ENCODE measurements at places on chromosomes 5 and 9. TPM values are rescaled to one million over a fixed set of nuclear protein-coding genes. Genes with fewer than 3 reads are reported as not detected.

ECSCR gene
- total RNA-seq: 1.2 TPM

BTNL3 gene
- 0.10 TPM for total RNA-seq

TCOF1 gene
- 55.5 TPM for total RNA-seq

ADGRV1 gene
- total RNA-seq: 0.12 TPM

MACIR gene
- total RNA-seq: 6.0 TPM

GABBR2 gene
- total RNA-seq: not detected

BOD1 gene
- 24.1 TPM for total RNA-seq

FCN2 gene
- not detected for total RNA-seq

SMIM3 gene
- 24.7 TPM for total RNA-seq

PRRT1B gene
- total RNA-seq: not detected

GRCh38 chr9:38651400-38652042 lies 31.1 kb upstream of the ANKRD18A start:
- DNase-seq: peak; percentile 8

DNA sequence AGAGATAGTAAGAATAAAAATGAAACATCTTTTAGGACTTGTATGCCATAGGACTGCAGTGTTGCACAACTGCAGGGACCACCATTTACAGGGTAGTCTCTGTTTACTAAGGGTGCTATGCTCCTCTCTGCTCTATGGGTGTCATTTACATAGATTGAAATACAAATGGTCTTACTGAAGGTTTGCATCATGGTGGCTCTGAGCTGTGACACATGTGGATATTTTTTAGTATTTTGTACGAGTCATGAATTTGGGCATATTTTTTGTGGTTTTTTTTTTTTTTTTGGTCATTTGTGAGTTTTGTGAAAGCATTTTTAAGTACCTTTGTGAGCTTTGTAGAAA lies 47.4 kb downstream of the CSNK1G3 start:
- DNase-seq: no peak

DNA sequence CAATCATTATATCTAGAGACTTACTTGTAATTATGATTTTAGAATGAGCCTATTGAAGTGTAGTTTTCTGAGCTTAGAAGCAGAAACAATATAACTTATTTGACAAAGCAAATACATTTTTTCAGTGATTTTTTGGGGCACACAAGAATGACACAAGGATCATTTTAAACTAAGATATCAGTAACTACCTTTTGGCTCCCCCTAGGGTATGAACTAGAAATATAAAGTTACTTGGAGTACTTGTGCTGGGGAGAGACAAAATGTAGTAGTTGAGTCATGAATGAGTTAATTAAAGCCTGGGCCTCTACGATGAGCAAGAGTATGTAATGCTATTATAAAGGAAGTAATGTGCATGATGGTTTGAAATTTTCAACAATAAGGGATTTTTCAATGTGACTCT lies 1244.1 kb upstream of the ACO1 start:
- DNase-seq: no peak

GRCh38 chr5:132417010-132417439 lies 47.5 kb downstream of the SLC22A5 start:
- DNase-seq: no peak

DNA sequence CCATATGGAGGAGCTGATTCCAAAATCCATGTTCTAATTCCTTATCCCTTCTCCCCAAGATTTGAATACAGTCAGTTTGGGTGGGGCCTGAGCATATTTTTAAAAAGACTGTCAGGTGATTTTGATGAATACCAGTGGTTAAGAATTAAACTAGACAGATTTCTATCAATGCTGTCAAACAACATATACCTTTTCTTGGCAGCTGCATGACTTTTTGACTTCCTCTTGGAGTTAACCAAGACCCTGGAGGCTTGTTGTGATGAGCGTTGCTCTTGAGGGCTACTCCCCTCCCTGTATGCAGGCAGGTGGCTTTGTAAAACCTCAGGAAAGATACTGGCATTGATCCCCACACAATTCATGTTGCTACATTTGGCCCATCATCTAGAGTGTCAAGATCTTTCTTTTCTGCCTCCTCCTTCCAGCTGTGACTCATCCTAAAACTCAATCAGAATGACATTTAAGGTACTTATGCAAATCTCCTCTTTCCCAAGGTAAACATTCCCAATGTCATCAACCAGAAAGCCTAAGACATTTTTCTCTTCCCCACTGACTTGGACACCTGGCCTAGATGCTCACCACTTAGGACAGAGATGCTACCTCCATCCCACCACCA lies 61.7 kb downstream of the PPP2R2B start:
- no peak for DNase-seq

DNA sequence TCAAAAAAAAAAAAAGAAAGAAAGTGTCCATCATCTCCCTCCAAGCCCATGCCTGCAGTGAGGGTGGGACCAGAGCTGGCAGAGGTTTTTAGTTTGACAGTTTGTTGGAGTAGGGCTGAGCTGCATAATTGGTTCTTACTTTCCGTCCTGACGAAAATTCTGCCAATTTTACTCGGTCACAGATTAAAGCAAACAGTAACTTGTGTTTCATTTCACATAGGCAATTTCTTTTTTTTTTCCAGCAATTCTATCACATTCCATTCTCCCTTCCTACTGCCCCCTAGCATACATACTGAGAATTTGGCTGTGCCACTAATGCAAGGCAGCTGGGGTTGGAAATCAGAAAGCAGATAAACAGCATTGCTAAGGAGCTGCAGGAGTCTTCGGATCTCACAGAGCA lies 132.4 kb downstream of the FRMD3 start:
- DNase-seq: no peak

- no peak for DNase-seq
These were observed 30.6 kb upstream of the SPINK5 start for GRCh38 chr5:148033134-148033533.

DNA sequence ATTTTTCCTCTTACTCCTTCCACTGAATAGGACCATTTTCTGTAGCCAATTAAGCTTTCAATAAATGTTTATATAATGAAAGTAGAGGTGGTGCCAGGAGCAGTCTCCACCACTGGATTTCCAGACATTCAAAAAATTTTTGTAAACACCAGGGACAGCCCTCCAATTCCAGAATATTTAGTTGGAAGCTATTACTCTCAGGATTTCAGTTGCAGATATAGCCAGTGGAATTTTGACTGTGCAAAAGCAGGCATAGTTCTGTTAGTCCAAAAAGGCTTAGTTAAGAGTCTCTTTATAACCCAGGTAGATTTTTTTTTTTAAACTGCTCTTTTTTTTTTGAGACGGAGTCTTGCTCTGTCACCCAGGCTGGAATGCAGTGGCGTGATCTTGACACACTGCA lies 138.1 kb upstream of the DMRT1 start:
- DNase-seq: no peak

DNA sequence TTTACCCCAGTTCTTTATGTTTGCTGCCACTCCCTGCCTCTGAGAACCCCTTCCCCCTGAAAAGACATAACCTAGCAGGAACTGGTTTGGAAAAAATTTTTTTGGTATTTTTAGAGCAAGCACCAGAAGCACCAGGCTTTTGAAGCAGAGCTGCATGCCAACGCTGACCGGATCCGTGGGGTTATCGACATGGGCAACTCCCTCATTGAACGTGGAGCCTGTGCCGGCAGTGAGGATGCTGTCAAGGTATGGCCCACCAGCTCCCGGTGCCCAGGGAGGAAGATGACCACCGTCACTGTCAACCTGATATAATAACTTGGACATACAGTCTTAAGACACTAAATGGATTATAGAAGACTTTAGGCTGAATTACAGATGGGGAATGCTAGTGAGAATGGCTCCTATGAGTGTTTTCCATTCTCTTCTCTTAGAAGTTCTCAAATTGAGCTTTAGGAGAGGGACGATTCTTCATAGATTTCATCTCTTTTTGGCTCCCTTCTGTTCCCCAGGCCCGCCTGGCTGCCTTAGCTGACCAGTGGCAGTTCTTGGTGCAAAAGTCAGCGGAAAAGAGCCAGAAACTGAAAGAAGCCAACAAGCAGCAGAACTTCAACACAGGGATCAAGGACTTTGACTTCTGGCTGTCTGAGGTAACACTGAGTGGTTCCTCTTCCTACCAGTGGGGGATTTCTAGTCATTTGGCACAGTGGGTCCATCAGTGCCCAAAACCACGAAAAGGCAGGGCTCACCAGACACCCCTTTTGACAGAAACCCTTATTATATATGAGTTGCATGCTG lies 44.9 kb downstream of the DYNC2I2 start:
- no peak for DNase-seq

GRCh38 chr5:5658226-5658625 lies 235.7 kb downstream of the ICE1 start:
- no peak for DNase-seq

DNA sequence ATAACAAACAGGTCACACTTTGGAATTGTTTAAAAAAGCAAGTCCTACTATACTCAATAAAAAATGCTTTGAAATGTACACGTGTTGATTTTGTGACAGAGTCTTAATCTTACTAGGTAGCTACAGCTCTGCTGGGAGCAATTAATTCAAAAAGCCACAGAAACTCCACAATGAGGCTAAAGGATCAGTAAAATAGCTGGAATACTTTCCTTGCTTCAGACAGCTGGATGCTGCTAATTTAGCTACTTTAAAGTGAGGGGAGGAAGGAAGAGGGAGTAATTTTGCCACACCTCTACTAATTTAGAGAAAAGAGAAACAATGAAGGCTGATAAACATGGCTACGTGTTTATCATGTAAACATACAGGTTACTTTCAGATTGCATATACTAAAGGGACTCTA lies 927.6 kb upstream of the DMAC1 start:
- no peak for DNase-seq

- DNase-seq: peak; percentile 47
These were observed 21.6 kb downstream of the SH3GLB2 start for GRCh38 chr9:129006328-129007034.

- DNase-seq: no peak
These were observed 66.5 kb downstream of the DTWD2 start for GRCh38 chr5:118921866-118922265.

DNA sequence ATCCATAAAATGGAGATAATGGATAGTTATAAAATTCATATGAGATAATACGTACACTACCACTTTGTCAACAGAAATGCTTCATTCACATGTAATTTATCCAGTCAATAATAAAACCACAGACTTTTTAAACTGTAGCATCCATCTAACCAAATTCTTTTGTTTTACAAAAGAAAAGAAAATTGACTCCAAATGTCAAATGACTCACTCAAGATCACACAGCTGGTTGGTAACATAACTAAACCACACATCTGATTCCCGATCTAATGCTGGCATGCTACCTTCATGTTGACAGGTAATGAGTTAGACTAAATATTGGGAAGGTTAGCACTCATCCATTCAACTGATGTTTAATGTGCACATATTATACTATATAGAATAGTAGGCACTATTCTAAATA lies 4.9 kb downstream of the FRMD3 start:
- no peak for DNase-seq

DNA sequence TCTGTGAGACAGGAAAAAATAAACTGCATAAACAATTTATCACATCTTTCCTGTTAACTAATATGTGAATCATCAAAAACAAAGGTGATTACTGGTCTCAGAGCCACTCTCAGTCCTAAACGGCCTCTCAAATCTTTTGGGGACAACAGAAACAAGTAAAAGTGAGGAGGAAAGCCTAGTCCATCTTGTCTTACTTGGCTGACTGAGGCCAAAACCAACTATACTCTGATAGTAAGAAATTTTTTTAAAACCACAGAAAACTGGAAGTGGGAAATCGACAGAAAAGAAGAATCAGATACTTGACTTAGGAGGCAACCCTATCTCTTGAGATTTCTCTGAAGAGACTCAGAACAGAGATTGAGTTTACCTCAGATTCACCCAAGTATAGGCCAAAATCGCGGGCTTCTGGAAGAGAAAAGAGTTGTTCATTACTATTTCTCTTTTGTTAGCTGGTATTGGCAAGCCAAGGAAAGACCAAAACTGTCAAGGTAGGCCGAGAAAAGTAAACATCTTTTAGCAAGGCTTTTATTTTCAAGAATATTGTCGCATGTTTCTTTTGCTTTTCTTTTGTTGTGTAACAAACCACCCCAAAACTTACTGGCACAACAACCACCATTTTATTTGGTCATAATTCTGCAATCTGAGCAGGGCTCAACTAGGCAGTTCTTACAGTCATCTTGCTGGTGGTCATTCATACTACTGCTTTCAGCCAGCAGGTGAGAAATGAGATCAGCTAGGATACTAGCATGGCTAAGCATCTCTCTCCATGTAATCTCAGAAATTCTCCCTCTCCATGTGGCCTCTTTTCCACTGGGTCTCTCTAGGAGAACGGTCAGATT lies 46.1 kb downstream of the RFX3 start:
- DNase-seq: no peak

- no peak for DNase-seq
These were observed 142.2 kb upstream of the ZNF366 start for GRCh38 chr5:72649449-72649848.

GRCh38 chr5:65047948-65048690 lies 279.4 kb downstream of the CWC27 start:
- no peak for DNase-seq

- no peak for DNase-seq
These were observed 2.4 kb downstream of the BICD2 start for GRCh38 chr9:92762196-92762595.

DNA sequence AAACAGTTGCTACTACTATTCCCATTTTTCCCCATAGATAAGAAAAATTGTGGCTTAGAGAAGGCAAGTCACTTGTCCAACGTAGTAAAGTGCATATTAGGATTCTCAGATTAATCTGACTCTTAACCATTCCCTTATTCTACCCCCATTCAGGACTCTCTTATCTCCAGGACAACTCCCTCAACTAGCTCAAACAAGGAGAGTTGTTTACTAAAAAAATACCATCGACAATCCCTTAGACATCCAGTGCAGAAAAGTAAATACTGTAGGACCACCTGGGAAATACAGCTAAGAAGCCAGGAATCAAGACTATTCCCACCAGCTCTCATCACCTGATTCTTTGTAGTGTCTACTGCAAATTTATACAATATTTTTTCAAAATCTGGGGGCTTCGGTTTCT lies 9.4 kb upstream of the GRAMD2B start:
- no peak for DNase-seq

- no peak for DNase-seq
These were observed 4.0 kb downstream of the LPCAT1 start for GRCh38 chr5:1519631-1520210.

GRCh38 chr9:17135295-17136160 lies 688 bp downstream of the CNTLN start:
- no peak for DNase-seq

- no peak for DNase-seq
These were observed 617.6 kb downstream of the TLR4 start for GRCh38 chr9:118321788-118322187.

- DNase-seq: peak; percentile 75
These were observed 60.1 kb downstream of the RGS3 start for GRCh38 chr9:113523421-113524141.
